ENCODE measurements at places on chromosomes 2 and 18.

DNA sequence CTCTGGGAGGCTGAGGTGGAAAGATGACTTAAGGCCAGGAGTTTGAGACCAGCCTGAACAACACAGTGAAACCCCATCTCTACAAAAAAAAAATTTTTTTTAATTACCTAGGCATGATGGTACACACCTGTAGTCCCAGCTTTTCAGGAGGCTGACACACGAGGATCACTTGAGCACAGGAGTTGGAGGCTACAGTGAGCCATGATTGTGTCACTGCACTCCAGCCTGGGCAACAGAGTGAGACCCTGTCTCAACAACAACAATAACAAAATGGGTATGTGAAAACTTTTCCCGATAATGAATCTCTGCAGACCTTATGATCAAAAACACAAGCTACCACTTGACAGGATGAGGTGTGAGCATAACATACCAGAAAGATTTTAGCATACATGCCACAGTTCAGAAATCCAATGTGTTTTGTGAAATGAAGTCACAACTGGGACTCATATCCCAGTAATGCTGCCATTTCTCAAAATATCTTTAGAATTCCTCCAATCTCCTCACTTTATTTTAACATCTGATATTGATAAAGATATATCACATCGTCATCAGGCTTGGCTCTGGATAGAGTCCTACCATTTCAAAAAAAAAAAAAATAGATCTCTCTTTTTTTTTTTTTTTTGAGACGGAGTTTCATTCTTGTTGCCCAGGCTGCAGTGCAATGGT lies 74.0 kb upstream of the PELI1 start:
- DNase-seq, result no peak

GRCh38 chr18:6039055-6039454 lies 143.7 kb upstream of the TMEM200C start:
- DNase-seq, result no peak

GRCh38 chr2:23545811-23546210 lies 160.8 kb downstream of the KLHL29 start:
- no peak for DNase-seq

DNA sequence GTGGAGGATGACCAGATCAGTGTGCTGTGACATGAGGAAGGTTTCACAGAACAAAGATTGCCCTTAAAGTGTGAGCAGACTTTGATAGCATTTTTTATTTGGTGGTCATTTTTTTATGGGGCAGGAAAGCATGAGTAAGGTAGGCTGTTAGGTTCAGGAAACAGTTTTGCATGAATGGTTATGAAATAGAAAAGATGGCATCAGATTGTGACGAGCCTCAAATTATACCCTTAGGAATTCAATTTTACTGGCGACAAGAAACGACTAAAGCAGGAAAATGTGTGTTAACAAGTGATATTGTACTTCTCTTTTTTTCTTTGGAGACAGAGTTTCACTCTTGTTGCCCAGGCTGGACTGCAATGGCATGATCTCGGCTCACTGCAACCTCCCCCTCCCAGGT lies 44.7 kb downstream of the PIK3C3 start:
- no peak for DNase-seq

DNA sequence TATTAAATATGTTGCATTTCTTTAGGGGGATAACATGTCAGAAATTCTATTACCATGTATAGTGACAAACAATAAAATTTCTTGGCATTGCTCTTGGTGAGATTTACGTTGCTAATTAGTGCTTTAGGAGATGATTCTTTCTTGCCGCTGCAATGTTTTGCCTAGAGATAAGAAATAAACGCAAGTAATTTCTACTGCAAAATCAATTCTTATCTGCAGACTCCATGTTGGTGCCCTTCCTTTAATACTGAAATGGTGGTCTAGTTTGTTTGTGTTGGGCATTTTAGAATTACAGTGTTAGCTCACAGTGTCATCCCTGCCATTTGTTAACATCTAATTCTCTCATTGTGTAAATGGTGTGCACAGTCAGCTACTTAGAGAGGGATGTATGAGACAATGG lies 34.6 kb downstream of the ASXL3 start:
- DNase-seq, result no peak

GRCh38 chr2:45905632-45905958 lies 254.1 kb downstream of the PRKCE start:
- DNase-seq, result no peak

DNA sequence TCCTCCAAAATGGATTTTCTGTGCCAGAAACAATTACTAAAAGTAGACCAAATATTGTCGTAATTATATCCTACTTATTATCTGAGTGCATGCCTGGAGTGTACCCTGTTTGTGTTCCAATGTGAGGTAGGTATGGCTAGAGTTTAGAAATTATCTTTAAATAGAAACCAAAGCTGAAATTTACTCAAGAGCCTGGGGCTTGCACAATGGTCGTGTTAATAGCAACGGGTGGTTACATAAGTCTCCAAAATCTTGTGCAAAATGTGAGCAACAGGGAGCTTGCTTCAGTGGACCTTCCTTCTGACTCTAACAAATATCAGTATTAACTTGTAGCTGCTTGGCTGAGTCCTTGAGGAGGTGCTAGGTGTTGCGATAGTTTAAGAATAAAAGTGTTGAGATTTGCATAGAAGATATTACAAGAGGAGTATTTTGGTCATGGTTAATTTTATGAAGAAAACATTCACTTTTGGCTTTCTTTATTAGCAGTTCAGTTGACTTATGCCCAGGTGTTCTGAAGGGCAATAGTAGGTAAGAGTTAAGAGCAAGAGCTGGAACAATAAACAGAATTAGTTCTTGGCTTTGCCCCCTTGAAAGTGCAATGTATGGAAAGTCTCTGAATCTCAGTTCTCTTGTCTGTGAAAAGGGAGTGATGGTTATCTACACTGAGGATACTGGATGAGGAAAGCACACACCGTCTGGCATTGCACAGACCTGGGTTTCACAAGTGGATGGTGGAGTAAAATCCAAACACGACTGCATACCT lies 4.6 kb downstream of the CXCR4 start:
- DNase-seq, result no peak

- no peak for DNase-seq
These were observed 224.6 kb upstream of the LRRTM4 start for GRCh38 chr2:77746780-77747179.

DNA sequence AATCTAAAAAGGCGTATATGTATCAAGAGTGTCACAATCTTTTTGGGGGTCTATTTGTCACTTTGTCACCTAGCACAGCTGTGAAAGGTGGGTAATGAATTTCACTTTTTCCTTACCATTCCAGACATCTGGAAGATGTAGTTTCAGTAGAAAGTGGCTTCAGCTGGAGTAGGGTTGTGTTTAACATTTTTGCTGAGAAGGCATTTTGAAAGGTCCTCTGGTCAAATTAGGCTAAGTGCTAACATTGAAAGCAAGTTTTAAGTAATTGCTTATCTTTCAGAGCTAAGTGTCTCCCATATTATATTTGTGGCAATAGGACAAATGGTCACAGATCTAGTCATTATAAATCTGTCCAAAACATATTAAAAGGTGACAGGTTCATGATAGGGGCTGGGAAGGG lies 542.1 kb upstream of the SPHKAP start:
- no peak for DNase-seq

GRCh38 chr2:49936965-49937364 lies 782.6 kb upstream of the FSHR start:
- DNase-seq, result no peak

DNA sequence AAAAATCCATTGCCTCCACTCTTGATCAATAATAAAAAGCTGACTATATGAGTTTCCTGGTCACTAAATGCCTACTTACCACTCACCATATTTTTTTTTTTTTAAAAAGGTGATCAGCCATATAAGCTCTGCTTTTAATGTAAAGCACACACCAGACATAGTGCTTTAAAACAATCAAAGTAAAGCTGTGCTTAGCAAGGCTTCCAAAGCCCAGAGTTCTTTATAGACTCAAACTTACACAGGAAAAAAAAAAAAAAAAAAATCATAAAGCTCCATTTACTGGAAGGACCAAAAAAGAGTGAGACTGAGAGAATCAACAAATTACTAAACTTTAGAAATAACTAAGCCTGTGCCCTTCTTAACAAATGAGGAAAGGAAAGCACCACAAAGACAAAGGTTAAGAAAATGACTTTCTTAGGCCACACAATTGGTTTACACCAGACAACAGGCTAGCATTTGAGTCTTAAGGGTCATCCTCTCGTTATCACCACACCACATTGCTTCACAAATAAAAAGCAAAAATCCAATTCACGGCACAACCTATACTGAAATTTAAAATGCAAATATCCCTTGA lies 11.2 kb downstream of the ACVR1 start:
- no peak for DNase-seq

- DNase-seq, result no peak
These were observed 58.2 kb downstream of the TWSG1 start for GRCh38 chr18:9392726-9393125.

DNA sequence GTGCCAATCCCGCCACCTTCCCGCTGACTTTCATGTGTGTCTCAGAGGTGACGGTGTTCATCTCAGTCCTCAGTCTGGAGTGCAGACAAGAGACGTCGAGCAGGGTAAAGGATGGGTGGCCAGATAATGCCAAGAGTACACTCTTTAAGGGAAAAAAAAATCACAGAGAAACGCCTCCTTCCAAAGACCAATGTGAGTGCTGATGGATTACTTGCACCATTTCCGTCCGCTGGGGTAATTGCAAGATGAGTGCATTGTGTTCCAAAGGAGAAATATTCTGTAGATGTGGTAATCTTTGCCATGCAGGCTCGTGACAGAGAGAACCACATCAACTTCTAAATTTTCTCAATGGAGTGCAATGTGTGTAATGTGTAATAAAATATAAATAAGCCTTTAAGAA lies 81.0 kb downstream of the KLHL29 start:
- DNase-seq, result no peak

DNA sequence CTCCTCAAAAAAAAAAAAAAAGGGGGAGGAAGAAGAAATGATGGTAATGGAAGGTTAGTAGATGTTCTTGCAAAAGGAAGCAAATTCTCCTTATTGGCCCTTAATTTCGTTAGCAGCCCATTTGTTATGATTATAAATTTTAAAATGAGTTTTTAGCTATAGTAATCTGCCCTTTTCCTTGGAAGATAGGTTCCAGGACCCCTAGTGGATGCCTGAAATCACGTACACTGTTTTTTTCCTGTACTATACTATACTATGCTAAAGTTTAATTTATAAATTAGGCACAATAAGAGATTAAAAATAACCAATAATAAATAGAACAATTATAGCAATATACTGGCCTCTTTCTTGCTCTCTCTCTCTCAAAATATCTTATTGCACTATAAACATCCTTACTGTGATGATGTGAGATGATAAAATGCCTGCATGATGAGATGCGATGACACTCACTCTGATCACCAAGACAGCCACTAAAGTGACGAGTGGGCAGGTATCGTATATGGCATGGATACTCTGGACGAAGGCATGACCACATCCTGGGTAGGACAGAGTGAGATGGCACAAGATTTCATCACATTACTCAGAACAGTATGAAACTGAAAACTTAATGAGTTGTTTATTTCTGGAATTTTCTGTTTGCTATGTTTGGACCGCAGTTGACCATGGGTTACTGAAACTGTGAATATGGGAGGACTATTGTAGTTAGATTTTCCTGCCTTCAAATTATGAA lies 87.2 kb downstream of the KCTD18 start:
- DNase-seq, result no peak

DNA sequence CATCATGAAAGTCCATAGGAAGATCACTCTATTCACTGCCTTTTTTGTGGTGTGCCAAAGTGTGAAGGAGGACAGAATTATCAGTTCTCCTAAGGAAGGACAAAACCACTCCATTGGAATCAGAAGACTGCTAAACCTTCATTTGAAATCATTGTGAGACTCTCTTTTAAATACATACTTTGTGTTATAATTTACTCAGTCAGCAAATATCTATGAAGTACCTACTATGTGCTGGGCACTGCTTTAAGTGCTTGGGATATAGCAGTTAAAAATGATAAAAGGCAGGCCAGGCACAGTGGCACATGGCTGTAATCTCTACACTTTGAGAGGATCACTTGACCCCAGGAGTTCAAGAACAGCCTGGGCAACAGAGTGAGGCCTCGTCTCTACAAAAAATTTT lies 692.3 kb downstream of the DSC3 start:
- DNase-seq, result no peak

GRCh38 chr2:121599963-121600651 lies 49.2 kb downstream of the CLASP1 start:
- no peak for DNase-seq

- no peak for DNase-seq
These were observed 122.1 kb downstream of the EML6 start for GRCh38 chr2:54845514-54845913.

DNA sequence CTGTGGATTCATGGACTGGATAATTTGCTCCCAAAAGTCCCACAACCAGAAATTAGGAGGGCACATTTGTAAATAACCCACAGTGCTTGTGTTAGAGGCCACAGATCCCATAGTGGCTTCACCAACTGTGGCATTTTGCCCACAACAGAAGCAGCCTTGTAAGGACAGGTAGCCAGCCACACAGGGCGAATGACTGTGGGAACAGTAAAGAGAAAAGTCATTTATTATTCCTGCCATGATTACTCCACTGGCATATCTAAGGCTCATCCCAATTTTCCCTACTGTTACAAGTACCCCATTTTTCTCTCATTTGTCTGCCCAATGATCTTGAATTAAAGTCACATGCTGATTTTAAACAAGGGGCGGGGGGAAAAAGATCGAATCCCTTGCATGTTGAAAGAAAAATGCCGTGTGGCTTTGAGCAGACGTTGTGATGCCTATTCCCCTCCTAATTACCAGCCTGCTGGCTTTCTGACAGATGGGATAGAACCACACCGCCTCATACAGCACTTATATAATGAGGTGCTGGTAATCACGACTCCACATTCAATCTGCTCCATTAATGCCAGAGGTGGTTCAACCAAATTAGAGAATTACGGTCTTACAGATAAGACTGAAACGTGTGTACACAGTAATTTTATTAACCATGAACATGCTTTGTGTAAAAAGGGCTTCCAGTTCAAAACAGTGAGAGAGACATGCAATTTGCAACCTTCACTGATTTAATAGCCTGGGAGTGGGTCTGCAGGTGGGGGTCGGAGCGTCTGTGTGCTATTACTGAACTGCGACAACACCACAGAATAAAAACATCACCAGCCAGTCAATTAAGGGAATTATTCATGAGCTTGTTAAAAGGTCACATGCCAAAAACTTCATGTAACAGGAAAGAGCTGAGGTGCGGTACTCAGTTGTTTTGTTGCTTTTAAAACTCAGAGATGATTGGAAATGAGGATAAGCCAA lies 196.0 kb downstream of the TMEM163 start:
- no peak for DNase-seq

- DNase-seq, result no peak
These were observed 31.1 kb upstream of the CXCR4 start for GRCh38 chr2:136149011-136149410.

- no peak for DNase-seq
These were observed 63.4 kb downstream of the COL6A3 start for GRCh38 chr2:237350597-237350996.

DNA sequence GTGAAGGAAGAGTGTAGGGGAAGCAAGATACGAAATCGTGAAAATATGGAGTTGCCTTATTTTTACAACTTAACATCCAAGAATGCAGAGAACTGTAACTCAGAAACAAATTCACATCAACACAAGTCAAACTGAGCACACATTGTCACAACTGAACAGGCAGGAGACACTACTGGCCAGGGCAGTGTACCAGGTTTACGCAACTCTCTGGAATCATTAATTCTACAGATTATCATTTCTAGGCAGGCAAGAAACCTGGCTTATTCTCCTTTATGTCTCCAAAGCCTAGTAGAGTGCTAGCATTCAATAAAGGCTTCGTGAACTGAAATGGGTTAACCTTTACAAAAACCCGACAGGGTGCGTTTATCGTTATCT lies 584 bp downstream of the COA5 start:
- DNase-seq, result no peak

- no peak for DNase-seq
These were observed 337.6 kb upstream of the FIGN start for GRCh38 chr2:164073101-164074074.

Measured in stimulated activated CD8-positive, alpha-beta memory T cell treated with anti-CD3 and anti-CD28 coated beads, Interleukin-4, amount 100 ng/mL, for 1 hour (primary cell).